ENCODE measurements at places on chromosomes 11 and 22.

DNA sequence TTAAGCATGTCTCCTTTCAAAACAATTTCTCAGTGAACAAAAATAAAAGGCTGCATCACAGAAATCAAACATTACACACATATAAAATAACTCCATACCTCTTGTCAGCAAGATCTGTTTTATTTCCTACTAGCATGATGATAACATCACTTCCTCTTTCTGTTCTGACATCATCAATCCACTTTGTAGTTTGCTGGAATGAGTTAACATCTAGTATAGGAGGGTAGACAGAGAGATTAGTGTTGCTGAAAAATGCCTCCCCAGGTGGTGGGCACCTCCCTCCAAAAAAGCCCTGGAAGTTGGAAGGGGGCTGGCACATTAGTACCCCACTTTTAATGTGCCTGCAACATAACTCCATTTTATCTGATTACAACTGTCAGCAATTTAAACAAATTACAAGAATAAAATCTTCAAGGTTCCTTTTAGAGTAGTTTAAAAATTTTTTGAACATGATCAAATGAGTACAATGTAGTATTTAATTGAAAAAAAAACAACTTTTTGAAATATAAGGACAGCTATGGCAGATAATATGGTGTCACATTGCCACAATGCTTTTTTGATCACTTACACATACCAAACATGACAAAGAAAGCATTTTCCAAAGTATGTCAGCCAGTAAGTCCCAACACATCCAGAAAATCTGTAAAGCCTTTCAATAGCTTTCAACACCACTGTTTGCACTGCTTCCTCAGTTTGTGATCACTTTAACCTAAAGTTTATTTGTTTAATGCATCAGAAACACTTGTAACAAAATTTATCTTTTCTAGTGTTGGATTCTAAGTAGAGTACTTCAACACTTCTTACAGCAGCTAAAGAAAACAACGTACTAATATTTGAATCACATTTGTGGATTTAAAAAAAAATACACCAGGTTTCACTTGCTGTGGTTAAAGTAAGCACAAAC, 44.5 kb downstream of the RAB6A start:
- no peak for DNase-seq

DNA sequence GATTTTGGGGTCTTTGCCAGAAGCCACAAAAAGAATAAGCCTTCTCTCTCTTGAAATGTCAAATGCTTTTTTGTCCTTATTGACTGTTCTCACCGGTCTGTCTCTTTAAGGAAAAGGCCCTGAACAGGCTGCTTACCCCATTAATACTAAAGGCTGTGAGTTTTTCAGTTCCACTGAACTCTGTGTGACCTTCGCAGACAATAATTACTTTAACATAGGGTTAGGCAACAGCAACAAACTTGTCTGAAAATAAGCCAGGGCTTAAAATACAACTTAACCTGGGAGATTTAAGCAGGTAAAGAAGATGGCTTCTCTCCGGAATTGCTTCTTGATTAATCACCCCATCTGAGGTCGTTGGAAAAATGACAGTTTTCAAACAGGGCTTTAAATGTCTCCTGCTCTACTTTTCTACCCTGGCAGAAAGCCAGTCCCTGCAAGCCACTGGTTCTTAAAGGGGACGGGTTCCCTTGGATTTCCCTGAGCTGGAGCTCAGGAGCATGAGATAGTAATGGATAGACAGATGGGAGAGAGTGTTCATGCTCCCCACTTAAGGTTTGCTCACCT, 69.4 kb downstream of the ARL14EP start:
- DNase-seq: no peak

DNA sequence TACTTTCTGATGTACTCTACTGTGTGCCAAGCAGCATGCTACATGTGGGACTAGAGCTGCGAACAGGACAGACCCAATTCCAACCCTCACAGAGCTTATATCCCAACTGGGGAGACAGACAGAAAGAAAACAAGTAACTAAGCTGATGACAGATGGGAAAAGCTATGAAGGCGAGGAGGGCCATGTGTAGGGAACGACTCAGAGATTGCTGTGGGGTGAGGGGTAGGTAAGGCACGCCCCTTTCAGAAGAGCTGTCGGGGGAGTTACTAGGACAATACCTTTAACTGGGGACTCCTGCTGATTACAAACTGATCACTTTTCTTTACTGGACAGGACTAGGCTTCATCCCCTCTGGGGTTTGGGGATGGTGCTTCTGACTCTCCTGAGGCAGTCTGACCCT, 48.9 kb downstream of the ST3GAL4 start:
- DNase-seq: no peak

GRCh38 chr11:47856186-47856585, 8.0 kb upstream of the NUP160 start:
- DNase-seq: no peak

DNA sequence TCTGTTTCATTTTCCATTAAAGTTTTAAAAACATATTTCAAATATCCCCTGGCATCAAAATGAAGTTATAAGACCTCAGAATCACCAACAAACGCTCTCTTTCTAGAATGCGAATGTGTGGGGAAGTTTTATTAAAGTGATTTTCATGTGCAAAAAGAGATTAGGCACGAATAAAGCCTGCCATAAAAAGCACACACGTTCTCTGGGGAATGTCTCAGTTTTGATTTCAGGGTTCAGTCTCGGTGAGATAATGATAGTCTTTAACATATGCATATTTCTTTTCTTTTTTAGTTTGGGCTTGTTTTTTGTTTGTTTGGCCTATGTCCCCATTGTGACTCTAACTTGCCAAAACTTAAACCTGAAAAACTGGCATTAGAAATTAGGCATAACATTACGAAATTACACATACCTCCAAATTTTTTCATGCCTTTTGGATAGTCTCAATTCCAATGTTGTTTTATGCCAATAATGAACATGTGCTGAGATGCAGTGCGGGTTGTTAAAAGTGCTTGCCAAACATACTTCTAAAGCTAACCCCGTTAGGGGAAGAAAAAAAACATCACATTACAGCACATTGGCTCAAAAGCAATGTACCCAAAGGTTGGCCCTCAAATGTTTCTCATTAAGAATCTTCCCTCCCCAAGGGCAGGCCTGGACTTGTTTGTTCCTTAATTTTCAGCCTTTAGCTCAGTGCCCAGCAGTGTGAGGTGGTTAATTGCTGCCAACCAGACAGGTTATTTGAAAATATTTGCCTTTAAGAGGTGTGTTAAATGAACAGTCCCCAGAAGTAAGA, 33.2 kb upstream of the FBLN1 start:
- no peak for DNase-seq

DNA sequence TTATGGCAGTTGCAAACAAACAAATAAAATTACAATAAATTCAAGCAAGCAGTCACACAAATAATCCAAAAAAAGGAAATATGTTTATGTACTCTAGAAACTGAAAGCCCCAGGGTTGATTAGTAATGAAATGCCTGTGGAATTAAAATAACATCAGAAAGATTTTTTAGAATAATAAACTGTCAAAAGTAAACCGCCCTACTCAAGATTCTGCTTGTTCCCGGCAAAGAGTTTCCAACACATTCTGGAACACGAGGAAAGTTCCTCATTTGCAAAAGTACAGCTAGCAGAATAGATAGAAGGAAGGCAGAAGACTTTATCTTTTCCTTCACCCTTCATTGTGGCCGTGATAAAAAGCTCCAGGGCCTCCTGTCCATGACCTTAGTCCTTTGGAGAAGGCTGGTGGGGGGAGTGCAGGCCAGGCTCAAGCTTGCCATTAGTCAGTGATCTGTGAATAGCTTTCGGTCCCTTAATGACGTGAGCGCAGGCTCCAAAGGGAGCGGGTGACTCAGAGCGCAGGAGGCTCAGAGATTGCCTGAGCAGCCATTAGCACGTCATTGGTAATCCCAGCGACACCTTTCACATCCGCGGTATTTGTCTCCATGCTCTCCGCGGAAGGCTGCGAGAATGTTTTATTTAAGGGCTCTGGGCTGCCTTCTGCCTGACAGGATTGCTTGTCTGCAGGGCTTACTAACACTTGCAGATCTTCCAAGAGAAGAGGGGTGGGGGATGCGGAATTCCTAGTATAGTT, 458.3 kb downstream of the METTL15 start:
- DNase-seq: no peak

- no peak for DNase-seq
Measured at GRCh38 chr11:86983021-86983488, 27.9 kb upstream of the FZD4 start.

DNA sequence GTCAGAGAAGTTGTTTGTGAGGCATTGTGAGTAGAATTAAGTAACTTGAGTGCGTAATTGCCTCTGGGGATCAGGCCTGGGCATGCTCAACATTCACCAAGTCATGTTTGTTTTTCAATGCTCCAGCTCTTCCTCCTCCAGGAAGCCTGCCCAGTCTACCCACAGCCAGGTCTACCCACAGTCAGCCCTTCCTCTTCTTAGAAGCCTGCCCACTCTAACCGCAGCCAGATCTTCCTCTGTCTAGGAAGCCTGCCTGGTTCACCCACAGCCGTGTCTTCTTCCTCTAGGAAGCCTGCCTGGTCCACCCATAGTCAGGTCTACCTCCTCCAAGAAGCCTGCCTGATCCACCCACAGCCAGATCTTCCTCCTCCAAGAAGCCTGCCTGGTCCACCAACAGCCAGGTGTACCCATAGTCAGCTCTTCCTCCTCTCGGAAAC, 25.0 kb downstream of the LRP5 start:
- no peak for DNase-seq

DNA sequence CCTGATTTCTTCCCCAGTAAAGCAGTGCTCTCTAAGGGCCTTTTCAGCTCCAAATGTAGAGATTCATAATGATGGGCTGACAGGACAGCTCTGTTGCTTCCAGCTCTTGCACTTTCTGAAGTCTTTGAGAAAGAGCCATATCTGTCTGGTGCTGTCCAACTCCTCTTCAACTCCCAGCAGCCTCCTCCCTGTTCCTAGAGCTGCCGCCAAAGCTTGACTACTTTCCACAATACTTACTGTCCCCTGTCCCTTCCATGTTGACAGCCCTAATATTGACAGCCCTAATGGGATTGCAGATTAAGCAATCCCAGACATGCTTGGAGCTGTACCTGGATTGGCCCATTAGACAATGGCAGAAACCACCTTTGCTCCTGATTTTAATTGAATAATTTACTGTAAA, 29.6 kb downstream of the INSC start:
- DNase-seq: no peak

DNA sequence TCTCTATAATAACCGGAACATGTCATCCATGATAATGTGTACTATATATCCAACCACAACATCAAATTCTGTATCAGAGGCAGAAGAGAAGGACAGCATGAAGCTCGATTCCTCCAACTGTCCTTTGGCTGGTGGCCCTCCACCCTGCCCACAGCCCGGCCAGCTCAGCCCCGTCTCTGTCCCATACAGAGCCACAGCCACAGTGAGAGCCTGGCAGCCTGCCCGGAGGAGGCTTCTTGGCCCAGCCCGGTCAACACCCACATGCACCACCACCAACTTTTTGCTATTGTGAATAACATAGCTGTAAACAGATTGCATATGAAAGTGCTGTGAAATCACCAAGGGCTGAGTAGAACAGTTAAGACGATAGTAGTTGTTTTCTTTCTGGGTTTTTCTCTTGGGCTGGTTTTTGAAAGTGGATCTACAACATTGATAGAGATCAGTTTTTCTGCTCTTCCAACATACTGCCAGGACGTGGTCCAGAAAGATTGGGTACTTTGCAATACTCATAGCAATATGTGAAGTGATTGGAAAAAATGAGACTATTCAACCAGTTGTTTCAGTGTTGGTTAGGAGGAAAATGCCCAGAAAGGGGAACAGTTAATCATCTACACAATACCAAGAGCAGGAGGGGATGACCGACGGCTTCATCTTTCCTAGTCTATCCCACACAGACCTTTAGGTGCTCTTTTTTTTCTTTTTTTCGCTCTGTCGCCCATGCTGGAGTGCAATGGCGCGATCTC, 6.9 kb upstream of the TUBA8 start:
- no peak for DNase-seq

DNA sequence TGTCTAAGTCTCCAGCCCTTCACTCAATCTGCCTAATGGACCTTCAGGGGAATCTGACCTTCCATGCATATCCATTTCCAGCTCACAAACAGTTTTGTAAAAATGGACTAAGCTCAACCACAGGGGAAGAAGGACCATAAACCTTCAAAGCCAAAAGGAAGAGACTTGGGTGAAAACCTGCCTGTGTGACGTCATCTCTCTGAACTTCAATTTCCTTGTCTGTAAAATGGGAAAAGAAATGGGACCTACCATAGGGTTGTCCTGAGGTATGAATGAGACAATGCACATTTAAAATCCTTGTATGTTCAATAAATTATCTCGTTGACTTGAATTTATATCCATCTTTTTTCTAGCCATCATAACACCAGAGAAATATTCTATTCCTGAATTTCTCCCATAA, 370.7 kb downstream of the INSC start:
- DNase-seq: no peak

DNA sequence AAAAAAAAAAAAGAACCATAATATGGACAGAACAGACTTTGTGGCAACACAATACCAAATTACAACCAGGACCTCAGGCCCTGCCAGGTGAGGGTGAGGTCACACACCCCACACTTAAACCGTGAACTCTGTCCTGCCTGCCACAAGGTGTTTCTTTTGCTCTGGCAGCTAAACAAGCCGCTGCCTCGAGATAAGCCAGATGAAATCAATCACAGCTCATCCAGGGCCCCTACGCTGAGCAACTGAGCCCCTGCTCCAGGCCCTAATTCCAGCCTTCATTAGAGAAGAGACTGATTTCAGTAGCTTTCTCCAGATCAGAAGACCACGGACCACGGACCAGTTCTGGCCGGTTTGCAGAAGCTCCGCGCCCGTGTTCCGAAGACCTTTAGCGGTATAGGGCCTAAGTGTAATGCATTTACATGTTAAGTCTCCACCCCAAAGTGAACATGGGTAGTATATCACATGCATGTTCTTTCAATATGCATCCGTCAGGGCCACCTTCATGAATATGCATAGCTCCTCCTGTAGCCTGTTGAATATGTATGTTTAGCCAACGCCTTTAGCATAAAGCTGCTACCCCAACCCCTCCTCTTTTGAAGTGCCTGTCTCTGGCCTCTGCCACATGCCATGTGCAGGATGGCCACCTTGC, 14.8 kb upstream of the RAC2 start:
- no peak for DNase-seq

DNA sequence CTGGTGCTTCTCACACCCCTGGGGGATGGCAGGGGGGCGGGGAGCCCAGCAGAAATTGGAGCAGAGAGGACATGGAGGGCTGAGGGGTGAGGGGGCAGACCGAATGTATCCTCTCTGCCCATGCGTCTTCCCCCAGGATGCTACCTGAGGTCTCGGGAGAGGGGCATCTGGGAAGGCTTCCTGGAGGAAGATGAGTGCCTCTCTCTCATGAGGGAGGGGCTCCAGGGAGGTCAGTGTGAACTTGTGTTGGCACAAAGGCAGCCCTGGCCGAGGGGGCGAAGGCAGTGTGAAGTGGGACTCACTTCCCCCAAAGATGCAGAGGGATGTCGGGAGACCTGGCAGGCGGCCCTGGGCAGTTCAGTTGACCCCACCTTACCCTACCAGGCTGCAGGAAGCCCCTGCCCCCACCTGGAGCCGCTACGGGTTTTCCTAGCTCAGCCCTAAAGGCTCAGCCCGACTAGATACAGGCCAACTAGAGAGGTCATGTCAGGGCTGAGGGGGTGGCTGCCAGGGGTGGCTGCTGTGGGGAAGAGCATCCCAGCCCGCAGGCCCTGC, 10.4 kb downstream of the ASCL2 start:
- no peak for DNase-seq
